ENCODE measurements at places on chromosomes 6 and 20.

DNA sequence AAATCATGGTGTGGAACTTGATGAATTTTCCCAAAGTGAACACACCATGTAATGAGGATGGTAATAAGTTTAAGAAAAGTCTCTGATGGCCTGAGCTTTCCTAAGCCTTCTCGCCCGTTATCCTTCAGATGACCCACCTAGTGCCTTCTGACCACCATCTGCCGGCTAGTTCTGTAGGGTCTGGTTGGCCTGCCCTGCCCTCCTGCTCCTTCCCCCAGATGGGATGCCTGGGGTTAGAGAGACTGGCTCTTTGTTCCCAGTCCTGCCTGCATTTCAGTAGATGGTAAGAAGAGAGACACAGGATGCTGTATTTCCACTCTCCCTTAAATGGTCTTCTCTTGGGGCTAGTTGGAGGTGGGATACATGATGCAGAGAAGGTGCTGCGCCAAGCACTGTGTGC lies 43.0 kb downstream of the TIAM2 start:
- DNase-seq: no peak

- no peak for DNase-seq
Observed at GRCh38 chr6:150898399-150899170, 33.1 kb downstream of the MTHFD1L start.

DNA sequence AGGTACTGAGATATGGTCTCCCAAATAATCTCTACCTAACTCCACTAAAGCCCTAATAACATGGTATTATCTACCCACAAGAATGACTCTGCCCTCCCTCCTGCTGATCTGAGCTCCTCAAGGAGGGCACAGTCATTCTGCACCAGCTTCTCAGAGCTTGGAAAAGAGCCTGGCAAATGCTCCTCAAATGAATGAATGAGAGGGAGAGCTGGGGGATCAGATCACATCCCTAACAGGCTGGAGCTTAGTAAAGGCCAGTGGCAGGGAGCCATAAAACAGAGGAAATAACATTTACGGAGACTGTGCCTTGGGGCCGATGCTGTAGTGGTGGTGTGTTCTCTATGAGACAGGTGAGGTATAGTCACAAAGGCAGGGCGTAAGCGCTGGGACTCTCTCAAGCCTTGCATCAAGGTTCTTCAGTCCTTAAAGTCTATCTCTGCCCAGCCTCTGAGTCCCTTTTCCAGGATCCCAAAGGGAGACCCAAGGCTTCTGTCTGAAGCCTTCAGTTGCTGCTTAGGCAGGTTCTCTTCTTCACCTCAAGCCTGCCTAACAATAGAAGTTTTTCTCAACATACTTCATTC lies 7.2 kb upstream of the NNAT start:
- no peak for DNase-seq

DNA sequence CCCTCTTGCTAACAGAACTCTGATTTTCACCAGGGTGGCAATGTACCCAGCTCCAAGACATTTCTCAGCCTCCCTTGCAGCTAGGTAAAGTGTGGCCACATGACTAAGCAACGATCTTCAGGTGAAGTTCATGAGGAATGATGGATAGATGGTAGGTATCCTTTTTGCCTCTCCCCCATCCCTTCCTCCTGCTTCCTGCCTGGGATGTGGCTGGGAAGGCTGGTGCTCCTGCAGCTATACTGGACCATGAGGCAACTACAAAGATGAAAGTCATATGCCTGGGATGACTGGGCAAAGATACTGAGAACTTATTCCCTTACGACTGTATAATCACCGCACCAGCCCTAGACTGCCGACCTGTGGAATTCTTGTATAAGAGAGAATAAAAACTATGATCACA lies 13.4 kb downstream of the ZNF335 start:
- DNase-seq: no peak

DNA sequence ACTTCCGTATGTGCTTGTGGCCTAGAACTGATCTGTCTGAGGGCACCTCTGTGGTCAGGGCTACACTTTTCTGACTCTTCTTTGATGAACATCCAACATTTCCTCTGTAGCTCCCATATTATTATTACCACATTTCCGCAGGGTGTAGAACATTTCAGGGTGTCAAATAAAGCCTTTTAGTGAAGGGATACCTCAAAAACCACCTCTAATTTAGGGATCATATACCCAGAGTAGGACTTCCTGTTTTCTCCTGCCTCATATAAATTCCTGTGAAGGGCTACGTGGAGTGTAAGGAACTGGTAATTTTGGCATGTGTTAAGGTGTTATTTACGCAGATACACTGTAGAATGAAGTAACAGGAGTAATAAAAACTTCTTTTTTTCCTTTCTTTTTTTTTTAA lies 5.5 kb upstream of the MUC22 start:
- no peak for DNase-seq

GRCh38 chr6:53066077-53066417 lies 843 bp downstream of the FBXO9 start:
- DNase-seq: peak; percentile 35

DNA sequence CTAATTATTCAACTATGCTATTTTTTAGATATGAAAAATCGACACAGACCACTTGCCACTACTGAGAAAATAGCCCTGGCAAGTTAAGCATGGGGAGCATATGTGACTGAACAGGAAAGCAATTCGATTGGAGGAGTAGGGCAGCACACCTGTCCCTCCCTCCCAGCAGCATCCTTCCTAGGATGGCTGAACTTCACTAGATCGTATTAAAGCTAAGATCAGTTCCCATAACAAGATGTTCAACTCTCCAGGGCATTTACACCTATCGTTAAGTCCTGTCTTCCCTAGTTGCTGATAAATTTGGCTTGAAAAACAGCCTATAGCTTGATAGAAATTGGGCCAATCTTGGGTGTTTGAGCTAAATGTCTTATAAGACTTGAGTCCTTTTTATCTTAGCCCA lies 7.0 kb downstream of the PPP1R10 start:
- DNase-seq: no peak

DNA sequence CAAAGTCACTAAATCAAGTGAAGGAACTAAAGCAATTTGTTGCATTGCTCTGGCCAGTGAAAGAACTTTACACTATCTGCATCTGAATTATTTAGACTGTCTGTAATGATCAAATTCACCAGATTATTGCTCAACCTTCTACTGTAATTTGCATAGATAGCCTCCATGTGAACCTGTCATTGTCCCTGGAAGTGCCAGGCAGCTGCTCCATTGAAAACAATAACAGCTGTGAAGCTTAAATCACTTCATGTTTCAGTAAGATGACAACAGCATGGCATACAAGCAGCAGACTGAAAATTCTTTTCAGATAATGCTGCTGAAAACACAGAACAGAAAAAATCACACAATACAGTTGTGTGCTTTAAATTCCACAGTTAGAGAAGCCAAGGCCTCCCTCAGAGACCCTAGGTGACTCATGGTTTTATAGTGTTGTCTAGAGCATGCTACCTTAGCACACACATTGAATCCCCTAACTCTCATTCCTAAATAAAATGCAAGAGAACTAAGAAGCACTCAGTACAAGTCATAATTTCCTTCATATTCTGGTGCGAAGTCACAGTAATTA lies 248.9 kb downstream of the TPBG start:
- DNase-seq: no peak

- DNase-seq: no peak
Observed at GRCh38 chr6:29981211-29981812, 39.0 kb downstream of the HLA-A start.

DNA sequence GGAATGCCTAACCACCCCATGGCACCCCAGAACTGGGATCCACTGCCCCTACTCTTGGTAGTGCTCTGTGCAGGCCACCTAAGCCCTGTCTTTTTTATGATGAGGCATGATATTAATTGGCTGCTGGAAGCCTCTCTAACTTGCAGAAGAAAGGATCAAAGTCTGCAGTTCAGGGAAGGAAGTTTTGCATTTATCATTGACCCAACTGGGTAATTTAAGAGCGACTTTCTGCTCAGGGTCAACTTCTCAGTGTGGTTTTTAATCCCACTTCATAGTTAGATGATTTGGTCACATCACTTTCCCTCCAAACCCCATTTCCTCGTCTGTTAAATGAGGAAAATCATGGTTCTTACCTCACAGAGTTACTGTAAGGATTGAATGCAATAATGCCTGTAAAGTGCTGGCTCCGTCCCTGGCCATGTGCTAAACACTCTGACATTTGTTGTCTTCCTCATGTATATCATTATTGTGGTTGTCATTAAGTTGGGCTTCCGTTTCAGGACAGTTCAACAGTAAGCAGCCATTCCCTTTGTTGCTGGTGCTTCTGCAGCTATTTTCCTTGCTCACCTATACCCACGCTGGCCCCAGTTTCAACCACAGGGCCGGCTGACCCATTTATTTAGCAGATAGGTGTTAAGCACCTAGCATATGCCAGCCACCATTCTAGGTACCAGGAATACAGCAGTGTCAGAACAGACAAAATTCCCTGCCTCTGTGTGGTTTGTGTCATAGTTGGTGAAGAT lies 14.2 kb downstream of the E2F3 start:
- DNase-seq: no peak

DNA sequence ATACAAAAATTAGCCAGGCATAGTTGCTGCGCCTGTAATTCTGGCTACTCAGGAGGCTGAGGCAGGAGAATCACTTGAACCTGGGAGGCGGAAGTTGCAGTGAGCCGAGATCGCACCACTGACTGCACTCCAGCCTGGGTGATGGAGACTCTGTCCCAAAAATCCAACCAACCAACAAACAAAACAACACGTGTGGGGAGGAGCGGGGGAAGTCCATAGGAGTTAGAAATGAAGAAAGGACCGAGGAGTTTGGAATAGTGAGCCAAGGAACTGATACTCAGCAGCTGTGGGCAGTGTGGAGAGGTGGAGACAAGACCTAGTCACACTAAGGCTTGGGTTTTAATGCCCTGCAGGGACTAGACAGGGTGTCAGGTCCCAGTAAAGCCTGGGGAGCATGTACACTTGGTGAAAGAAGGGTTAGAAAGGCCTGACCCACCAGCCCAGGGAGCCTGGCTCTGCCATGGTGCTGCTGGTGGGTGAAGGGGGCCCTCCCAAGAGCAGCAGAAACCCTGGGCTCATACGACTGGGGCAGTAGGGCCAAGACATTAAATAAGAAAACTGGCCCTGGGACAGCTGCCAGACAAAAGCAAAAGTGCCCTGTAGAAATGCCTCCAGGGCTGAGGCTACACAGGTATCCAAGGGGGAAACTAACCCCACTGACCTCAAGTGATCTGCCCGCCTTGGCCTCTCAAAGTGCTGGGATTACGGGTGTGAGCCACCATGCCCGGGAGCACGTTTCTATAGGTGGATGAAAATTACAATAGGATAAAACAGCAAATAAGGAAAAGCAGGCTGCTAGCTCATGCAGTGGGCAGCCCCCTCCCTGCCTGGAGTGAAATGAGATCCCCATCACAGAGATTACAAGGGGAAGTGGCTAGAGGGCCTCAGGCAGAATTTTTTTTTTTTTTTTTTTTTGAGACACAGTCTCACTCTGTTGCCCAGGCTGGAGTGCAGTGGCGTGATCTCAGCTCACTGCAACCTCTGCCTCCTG lies 58.0 kb downstream of the MYH7B start:
- no peak for DNase-seq

DNA sequence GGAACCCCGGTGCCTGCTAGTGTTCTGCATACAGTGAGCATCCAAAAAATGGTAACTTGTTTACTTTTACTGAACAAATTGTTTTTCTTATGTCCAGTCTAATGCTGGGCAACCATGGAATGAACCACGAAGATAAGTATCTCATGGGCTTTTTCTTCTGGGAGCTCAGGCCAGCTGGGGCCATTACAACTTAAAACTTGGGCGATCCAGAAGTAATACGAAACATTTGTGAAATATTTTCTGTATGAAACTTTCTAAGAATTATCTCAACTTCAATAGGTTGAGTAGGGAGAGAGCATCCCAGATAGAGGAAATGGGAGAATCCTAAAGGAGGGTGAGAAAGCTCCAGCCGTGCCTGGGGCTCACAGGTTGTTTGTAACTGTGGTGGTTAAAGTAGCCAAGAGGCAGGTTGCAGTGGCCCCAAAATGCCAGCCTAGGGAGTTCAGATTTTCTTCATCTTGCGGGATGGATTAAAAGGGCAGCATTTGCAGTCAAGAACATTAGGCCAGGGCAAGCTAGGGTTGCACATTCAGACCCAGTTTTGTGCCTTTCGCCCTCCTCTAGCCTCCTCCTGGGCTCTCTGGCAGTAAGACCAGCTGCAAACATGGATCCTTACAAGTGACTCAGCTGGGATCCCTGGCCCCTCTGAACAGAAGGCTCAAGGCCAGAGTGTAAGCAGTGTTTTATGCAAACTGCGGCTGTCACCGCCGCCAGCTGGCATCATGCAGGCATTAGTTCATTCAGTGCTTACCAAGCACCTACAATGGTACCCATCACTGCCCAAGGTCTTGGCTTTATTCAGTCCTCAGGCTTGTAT lies 41.5 kb downstream of the ELMO2 start:
- no peak for DNase-seq

DNA sequence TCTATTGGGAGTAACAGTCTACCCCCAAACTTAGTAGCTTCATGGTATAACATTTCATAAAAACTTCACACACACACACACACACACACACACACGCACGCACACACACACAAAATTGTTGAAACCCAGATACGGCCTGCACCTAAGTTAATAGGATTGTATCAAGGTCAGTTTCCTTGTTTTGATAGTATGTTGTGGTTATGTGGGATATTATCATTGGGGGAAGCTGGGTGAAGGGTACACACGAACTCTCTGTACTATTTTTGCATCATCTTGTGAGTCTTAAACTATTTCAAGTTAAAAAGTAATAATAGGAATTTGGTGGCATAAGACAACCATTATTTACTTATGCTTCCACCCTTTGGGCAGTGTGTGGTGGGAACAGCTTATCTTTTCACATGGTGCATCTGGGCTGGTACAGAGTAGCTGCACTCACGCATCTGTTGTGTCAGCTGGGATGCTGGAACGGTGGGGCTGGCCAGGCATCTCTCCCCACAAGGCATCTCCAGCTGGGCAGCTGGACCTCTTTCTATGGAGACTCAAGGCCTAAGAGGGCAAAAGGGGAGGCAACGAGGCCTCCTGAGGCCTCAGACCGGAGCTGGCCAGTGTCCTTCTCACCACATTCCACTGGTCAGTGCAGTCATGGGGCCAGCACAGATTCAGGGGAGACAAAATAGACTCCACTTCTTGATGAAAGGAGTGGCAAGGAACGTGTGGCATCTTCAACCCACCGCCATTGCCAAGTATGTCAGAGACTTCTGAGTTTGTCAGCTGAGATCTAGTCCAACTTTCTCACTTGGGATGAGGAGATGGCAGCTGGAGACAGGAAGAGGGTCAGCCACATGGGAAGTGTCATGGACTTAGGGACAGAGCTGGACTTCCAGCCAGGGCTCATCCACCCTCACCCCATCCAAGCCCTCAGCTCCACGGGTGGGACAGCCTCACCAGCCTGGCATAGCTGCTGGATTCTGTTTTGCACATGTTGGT lies 20.5 kb upstream of the IP6K3 start:
- DNase-seq: no peak

DNA sequence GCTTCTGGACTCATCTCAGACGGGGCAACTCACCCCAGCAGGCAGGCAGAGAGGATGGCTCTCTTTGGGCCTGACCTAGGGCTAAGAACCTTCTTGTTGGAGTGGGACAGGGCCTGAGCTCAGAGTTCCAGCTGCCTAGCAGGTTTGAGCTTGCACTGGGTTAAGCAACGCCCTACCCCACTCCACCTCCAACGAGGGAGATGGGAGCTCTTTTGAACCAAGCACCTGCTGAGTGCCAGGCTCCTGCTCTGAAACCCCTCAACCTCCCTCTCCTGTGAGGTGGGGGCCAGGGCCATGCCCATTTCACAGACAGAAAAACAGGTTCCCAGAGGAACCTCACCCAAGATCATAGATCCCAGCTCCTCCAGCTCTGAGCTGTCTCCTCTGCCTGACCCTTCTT lies 54.3 kb downstream of the SNAI1 start:
- DNase-seq: no peak

GRCh38 chr6:16657768-16658167 lies 103.5 kb downstream of the ATXN1 start:
- peak; percentile 31 for DNase-seq

- DNase-seq: no peak
Observed at GRCh38 chr6:88296694-88297093, 130.5 kb upstream of the CNR1 start.
